Kidney capillary endothelial cell (primary cell): ENCODE measurements at places on chromosomes 1 and 21.

DNA sequence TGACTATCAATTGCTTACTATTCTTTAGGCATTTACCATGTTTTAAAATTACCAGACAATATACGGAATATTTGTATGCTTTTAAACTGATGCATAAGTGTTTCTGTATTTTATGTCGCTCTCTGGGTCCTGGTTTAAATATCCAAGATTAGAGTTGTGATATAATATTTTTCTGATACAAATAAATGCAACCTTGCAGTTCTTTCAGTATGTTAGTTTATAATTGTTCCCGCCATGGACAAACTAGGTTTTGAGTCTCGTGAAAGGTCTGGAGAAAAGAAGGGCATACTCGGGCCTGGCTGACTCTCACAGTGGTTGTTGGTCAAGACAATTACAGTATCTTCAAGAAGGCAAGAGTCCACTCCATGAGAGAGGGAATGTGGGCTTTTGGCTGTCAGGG lies 72.6 kb upstream of the AJAP1 start:
- DNase-seq, result no peak

GRCh38 chr1:54266908-54267307 lies 66.9 kb downstream of the MRPL37 start:
- DNase-seq, result no peak

DNA sequence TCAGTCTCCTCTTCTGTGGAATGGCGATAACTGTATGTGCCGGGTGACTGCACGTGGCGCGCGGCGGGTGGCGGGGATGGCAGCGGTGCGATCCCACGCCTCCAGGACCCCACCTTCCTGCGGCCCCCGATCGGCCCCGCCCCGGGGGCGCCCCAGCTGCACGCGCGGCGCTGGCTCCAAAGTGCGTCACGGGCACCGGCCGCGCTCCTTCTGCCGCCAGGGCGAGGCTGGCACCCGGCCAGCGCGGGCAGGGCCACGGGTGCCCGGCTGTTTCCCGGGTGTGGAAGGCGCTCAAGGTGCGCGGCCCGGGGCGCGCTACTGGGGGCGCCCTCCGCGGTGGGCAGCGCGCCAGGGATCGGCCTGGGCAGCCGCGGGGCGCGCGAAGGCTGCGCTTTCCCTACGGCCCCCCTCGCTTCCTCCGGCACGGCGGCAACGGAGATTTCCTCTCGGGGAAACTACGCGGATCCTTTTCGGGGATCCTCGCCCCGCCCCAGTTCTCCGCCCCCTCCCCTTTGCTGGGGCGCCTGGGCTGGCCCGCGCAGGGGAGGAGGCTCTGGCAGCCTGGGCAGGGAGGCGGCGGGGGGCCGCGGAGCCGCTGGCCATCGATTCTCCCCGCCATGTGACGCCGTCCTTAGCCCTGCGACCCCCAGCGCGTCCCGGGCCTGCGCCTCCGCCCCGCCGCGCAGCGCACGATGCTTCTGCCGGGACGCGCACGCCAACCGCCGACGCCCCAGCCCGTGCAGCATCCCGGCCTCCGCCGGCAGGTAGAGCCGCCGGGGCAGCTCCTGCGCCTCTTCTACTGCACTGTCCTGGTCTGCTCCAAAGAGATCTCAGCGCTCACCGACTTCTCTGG lies at the start of gene EVA1C:
Gene EVA1C, plus strand, starts transcription at position 545 of the 853 bp plus-strand sequence. Its CDS starts 148 bp downstream, at position 693.
- DNase-seq, result peak; percentile 43

DNA sequence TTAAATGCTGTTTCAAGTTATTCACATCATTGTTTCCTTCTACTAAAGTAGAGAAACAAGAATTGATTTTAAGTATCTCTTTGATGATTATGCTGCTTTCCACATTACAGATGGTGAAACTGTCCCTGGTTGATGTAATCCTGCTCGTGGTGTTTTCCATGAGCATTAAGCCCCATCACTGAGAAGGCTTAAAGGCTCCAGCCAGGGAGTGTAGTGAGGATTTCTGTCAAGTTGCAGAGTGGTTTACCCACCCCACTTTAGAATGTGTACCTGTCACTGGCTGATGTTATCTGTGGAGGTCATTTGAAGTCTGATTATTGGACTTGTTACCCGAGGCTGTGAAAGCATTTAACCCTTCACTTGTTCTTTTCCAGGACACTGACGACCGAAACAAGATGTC lies 12.9 kb downstream of the CERS2 start:
- DNase-seq, result no peak

GRCh38 chr1:19596065-19596713 lies 47.9 kb upstream of the NBL1 start:
- DNase-seq, result no peak

GRCh38 chr1:244340396-244340795 lies 111.3 kb downstream of the ADSS2 start:
- no peak for DNase-seq

DNA sequence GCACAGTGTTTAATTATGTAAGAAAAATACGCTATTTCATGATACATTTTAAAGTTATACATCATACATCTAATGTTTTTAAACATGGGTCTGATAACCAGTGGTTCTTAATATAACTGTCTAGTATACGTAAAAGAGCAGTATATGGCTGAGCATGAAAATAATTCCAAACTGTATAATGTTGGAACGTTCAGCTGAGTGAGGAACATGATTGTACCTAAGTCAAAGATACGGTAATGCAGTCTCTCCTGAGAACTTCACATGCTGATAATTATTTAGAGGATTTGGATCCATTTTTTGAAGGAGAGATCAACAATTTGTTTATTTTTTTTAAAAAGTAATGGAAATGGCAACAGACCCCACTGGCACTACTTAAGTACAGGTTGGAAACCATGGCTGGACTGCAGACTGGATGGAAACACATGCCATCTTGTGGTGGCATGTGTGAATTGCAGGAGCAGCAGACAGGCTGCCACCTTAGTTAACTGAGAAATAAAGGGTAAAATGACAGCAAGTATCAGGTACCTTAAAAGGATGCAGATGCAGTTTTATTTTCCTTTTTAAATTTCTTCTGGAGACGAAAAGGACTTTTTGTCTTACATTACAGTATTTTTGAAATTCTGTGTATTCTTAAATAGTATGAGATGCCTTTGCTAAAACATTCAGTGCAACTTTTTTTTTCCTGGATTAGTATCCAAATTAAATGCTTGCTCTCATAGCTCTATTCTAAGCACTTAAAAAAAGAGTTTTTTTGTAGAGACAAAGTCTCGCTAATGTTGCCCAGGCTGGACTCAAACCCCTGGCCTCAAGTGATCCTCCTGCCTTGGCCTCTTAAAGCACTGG lies 73.8 kb downstream of the MTR start:
- peak; percentile 57 for DNase-seq

DNA sequence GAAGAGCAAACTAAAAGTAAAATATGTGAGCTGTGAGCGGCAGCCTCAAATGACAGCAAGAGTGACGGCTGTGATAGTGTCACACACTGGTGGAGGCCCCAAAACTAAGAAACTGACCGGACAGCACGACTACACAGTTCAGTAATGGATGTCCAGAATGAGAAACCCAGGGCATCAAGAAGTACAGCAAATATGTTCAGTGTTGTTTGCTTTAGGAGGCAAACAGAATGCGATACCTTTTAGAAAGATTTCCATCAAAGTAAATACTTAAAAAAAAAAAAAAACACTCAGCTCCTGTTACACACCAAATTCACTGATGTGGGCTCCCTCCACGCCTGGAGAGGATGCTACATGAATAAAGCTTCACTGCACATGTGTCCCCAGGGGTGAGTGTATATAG lies 1.1 kb upstream of the PKP1 start:
- DNase-seq, result no peak

GRCh38 chr1:19325368-19325957 lies 13.3 kb downstream of the SLC66A1 start:
- DNase-seq, result no peak

- no peak for DNase-seq
These were observed 95.6 kb downstream of the TGFBR3 start for GRCh38 chr1:91790392-91790791.

- peak; percentile 76 for DNase-seq
These were observed 39.3 kb upstream of the HMGN1 start for GRCh38 chr21:39388038-39388810.

GRCh38 chr1:118007391-118007790 lies 77.9 kb downstream of the WDR3 start:
- no peak for DNase-seq

DNA sequence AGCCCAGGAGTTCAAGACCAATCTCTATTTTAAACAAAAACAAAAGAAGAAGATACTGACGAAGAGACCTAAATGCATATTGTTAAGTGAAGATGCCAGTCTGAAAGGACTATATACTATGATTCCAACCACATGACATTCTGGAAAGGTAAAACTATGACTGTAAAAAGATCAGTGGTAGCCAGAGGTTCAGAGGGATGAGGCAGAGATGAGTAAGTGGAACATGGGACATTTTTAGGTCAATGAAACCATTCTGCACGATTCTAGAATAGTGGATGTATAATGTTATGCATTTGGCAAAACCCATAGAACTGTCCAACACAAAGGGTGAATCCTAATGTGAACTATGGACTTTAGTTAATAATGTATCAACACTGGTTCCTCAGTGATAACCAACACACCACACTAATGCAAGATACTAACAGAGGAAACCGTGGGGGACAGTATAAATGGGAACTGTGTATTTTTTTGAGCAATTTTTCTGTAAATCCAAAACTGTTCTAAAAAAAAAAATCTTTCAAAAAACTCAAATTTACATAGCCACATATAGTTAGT lies 8.2 kb downstream of the RC3H1 start:
- no peak for DNase-seq

- no peak for DNase-seq
These were observed 33.7 kb upstream of the PLA2G2C start for GRCh38 chr1:20220036-20220435.

- no peak for DNase-seq
These were observed 45.4 kb downstream of the LCA5L start for GRCh38 chr21:39400173-39400572.

DNA sequence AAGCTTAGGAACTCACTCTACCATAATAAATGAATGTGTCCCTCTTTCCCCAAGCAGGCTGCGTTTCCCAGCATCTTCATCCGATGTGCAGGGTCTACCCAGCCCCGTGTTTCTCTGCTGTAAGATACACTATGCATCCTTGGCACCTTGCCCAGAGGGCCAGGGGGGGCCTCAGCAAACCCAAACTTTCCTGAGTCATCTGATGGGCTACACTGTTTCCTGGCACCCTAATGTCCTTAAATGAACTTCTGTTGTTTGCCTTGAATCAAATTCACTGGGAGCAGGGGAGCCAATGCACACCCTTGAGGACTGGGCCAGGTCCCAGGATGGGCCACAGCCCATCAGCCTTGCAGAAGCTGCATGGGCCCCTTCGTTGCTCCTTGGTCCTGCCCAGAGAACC lies 145.5 kb downstream of the IGSF21 start:
- no peak for DNase-seq

GRCh38 chr1:59062743-59063142 lies 234.2 kb upstream of the FGGY start:
- peak; percentile 39 for DNase-seq

- DNase-seq, result no peak
These were observed 29.6 kb downstream of the CXADR start for GRCh38 chr21:17542371-17543011.

GRCh38 chr1:11848373-11848700 lies 754 bp upstream of the NPPA start:
- DNase-seq, result no peak

DNA sequence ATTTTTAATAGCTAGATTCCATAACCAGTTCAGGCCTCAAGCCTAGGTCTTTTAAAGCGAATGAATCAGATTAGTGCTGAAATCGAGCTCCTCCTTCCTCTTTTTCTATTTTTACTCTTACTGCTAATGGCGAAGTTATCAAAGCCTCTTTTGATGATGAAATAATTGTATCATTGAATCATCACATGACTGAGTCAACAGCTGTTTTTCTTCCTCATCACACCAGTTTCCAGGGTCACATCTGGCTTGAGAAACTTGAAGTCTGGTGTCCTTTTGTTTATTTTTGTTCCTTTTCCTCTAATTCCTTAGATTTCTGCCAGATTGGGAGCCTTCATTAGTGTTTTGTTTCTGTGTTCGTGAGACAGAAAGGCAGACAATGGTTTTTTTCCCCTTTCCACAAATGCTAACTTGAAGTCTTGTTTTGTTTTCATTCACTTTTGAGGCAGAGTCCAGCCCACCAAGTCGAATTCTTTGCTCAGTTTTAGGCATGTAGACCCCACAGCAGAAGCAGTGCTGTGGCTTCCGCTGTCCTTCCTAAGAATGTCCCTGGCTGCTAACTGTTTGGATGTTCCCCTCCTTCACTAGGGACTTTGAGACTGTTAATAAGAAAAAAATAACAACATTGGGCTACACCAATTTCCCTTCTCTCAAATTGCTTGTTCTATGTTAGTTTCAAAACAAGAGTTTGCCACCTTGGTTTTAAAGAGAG lies 51.9 kb upstream of the FMOD start:
- no peak for DNase-seq

- DNase-seq, result peak; percentile 26
These were observed 246.0 kb downstream of the RERE start for GRCh38 chr1:8571200-8571984.

DNA sequence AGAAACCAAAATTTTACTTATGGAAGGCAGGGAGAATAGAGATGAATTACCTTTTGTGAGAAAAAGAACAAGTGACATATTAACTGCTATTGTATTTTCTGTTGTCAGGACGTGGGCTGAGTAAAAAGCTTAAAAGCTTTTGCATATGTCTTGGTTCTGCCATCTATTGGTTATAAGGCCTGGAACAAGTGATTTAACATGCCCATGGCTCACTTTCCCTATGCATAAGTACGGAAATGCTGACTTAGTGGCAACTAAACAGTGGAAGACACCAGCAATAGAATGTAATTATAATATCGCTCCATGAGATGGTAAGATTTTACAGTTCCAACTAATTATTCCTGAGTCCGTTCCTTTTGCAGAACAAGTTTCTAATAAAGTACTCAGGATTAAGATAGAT lies 6.7 kb upstream of the CTSS start:
- no peak for DNase-seq

GRCh38 chr1:16724718-16725438 lies 15.4 kb upstream of the RNU1-4 start:
- no peak for DNase-seq

DNA sequence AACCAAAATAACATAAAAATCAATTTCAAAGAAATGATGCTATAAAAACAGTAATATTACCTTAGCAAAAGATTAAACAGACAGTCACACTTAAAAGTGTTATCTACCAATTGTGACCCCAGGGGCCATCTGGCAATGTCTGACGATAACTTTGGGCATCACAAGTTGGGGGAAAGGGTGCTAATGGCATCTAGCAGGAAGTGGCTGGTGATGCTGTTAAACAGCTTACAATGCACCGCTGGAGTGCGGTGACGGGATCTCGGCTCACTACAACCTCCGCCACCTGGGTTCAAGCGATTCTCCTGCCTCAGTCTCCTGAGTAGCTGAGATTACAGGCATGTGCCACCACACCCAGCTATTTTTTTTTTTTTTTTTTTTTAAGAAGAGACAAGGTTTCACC lies 27.6 kb downstream of the NUP133 start:
- DNase-seq, result no peak

DNA sequence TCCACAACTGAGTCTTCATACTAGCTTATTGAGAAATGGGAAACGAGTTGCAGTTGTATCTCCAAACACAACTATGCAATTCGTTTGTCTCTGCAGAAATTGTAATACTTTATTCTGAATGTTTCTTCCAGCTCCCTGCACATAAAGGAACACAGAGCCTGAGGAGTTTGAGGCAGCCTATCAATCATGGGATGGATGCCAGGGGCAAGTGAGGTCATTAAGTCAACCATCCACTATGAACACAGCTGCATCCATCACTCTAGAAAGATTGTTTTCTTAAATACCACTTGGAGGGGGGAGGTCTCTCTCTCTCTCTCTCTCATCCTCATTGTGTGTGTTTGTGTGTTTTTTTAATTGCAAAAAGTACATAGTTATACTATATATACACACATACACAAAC lies 2.9 kb upstream of the PSMB2 start:
- no peak for DNase-seq

GRCh38 chr1:29889776-29890175 lies 653.5 kb downstream of the PTPRU start:
- DNase-seq, result no peak
